ENCODE measurements at places on chromosomes 5 and 9. TPM values are rescaled to one million over a fixed set of nuclear protein-coding genes. Genes with fewer than 3 reads are reported as not detected.

Gene UNC13B
- 13.1 TPM for total RNA-seq

Gene PRR7
- 32.8 TPM for total RNA-seq

Gene ATOSB
- total RNA-seq: 11.4 TPM

Gene FOXD4
- 0.23 TPM for total RNA-seq

Measured in A549 treated with Hydrocortisone at 1 μM for 4 hours (cell line).